ENCODE measurements at places on chromosomes 5 and 9.

DNA sequence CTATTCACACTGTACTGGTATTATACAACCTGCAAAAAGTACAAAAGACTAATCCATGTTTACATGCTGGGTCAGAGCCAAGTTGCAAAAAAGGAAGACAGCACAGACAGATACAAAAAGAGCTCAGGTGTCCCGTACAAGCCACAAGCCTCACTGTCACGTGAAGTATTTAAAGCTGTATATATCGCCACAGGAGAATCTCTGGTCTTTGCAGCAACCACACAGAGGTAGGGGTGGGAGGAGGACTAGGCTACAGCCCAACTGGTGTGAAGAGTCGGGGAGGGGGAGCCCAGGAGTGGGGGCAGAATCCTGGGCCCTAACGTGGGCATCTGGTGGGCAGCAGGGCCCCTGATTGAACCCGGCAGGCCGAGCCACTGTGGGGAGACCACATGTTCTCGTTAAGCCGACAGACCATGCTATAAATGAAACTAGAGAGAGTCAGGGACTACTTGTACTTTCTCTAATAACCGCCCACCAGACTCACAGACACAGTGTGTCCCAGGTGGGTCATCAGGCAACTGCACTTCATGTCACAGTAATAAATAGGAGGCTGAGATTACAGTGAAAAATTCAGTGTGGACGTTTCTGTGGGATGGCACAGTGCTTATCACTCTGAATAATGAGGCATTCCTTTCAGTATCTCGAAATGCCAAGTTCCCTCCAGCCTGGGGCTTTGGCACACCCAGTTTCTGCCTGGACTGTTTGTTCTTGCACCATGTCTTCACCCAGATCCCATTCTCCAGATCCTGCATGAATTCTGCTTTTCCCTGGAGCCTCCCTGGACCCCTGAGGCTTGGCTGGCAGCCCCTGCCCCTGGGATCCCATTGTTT is 79.3 kb upstream of the SH3PXD2B start:
- no peak for DNase-seq

GRCh38 chr5:166245556-166245955 is 2045.9 kb upstream of the WWC1 start:
- DNase-seq = no peak

- DNase-seq = no peak
Measured at GRCh38 chr5:136213919-136214493, 21.0 kb upstream of the SMIM32 start.

DNA sequence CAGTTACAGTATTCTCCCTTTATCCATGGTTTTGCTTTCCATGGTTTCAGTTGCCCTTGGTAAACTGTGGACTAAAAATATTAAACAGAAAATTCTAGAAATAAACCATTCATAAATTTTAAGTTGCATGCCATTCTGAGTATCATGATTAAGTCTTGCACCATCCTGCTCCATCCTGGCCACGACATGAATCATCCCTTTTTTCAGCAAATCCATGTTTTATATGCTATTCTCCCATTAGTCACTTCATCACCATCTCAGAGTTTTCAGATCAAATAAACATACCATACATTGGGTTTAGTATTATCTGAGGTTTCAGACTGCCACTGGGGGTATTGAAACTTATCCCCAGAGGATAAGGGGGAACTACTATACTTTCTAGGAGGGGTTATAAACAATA is 234.4 kb upstream of the ATP10B start:
- no peak for DNase-seq

GRCh38 chr9:2285416-2286332 is 270.5 kb downstream of the SMARCA2 start:
- no peak for DNase-seq

Data from stimulated activated CD4-positive, alpha-beta T cell treated with anti-CD3 and anti-CD28 coated beads, TNF-alpha, amount 100 ng/mL, for 1 hour (primary cell).